ENCODE measurements at places on chromosomes 7 and 10.

GRCh38 chr7:100874577-100875355 lies at the start of gene SRRT:
Gene SRRT (plus strand): TSS chr7:100875103. CDS start chr7:100875591, 488 bp downstream.
- H3K36me3 ChIP-seq, result peaks cover 1% of the 10 kb centered on the region
- peaks cover 2% of the 10 kb centered on the region for H3K27me3 ChIP-seq
- H3K4me1 ChIP-seq, result peaks cover 45% of the 10 kb centered on the region
- peak within 1 kb of the TSS; percentile 89 for H3K4me3 ChIP-seq
- peak; percentile 94 for DNase-seq
- peak within 1 kb of the TSS; percentile 87 for H3K27ac ChIP-seq

- H3K27me3 ChIP-seq, result no peaks in the 10 kb centered on the region
- no peaks in the 10 kb centered on the region for H3K4me1 ChIP-seq
- H3K27ac ChIP-seq, result no peak overlapping the region
- H3K36me3 ChIP-seq, result no peaks in the 10 kb centered on the region
- no peak overlapping the region for H3K4me3 ChIP-seq
These were observed 181.6 kb upstream of the NEBL start for GRCh38 chr10:21078410-21079329.

GRCh38 chr10:120456626-120457430 lies at the start of gene PLPP4:
Gene PLPP4 (plus strand): TSS chr10:120457227. CDS start chr10:120457306, 79 bp downstream.
- H3K4me3 ChIP-seq, result peak within 1 kb of the TSS; percentile 48
- DNase-seq, result no peak
- H3K27me3 ChIP-seq, result peaks cover 5% of the 10 kb centered on the region
- H3K36me3 ChIP-seq, result no peaks in the 10 kb centered on the region
- H3K4me1 ChIP-seq, result no peaks in the 10 kb centered on the region

- H3K27ac ChIP-seq, result no peak overlapping the region
- H3K36me3 ChIP-seq, result no peaks in the 10 kb centered on the region
- no peaks in the 10 kb centered on the region for H3K27me3 ChIP-seq
- no peak for DNase-seq
- H3K4me3 ChIP-seq, result no peak overlapping the region
These were observed 588.2 kb upstream of the KCND2 start for GRCh38 chr7:119684763-119685162.

- DNase-seq, result peak; percentile 47
- no peaks in the 10 kb centered on the region for H3K36me3 ChIP-seq
- H3K27ac ChIP-seq, result no peak overlapping the region
- peaks cover 13% of the 10 kb centered on the region for H3K27me3 ChIP-seq
- H3K4me3 ChIP-seq, result no peak overlapping the region
These were observed 23.5 kb upstream of the KDM7A start for GRCh38 chr7:140200061-140200989.

DNA sequence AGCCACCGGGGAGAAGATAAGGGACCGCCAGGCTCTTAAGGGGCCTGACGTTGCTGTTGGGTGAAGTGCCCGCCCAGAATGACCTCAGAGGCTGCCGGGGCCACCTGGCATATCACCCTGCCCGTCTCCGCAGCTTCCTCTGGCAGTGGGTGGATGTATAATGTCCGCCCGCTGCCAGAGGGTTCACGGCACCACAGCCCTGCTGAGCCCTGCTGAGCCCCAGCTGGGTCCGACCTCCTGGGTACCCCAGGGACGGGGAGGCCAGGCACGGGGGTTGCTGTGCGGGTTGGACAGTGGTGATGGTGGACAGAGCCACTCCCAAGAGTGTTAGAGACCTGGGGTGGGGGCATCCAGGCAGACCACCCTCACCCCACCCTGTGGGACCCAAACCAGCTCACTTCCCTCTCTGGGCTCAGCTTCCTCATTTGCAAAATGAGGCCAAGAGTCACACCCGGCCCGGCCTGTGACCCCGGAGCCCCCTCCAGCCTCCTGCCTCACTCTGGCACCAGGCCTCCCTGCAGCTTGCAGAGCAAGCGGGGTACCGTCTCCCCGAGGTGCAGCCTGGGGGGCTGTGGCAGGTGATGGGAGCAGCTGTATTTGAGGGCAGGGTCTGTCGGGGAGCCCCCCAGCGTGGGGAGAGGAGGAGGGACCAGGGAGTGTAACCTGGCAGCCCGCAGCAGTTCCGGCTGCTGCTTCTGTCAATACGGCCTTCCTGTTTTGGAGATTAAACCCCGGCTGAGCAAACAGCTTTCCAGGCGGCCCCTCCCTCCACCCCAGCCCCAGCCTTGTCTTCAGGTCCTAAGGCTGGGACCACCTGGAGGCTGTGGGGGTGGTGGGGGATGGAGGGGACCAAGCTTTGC lies 8.4 kb upstream of the LFNG start:
- DNase-seq, result peak; percentile 56

GRCh38 chr7:96127746-96128145 lies 194.2 kb downstream of the SLC25A13 start:
- DNase-seq, result no peak
- no peaks in the 10 kb centered on the region for H3K27me3 ChIP-seq
- H3K4me1 ChIP-seq, result peaks cover 22% of the 10 kb centered on the region
- H3K4me3 ChIP-seq, result no peak overlapping the region
- peaks cover 28% of the 10 kb centered on the region for H3K36me3 ChIP-seq

- peak; percentile 7 for DNase-seq
- H3K27ac ChIP-seq, result no peak overlapping the region
- H3K36me3 ChIP-seq, result no peaks in the 10 kb centered on the region
- H3K4me1 ChIP-seq, result peaks cover 30% of the 10 kb centered on the region
- no peaks in the 10 kb centered on the region for H3K27me3 ChIP-seq
- H3K4me3 ChIP-seq, result peak overlapping the region; percentile 99
These were observed 1.9 kb upstream of the CNNM2 start for GRCh38 chr10:102916173-102916572.

GRCh38 chr7:124603066-124603465 lies 162.5 kb downstream of the GPR37 start:
- no peaks in the 10 kb centered on the region for H3K4me1 ChIP-seq
- H3K27me3 ChIP-seq, result no peaks in the 10 kb centered on the region
- no peak for DNase-seq
- no peak overlapping the region for H3K27ac ChIP-seq
- no peaks in the 10 kb centered on the region for H3K36me3 ChIP-seq

- peak overlapping the region; percentile 83 for H3K4me3 ChIP-seq
These were observed 822 bp downstream of the SHOC2 start for GRCh38 chr10:110919971-110920881.

DNA sequence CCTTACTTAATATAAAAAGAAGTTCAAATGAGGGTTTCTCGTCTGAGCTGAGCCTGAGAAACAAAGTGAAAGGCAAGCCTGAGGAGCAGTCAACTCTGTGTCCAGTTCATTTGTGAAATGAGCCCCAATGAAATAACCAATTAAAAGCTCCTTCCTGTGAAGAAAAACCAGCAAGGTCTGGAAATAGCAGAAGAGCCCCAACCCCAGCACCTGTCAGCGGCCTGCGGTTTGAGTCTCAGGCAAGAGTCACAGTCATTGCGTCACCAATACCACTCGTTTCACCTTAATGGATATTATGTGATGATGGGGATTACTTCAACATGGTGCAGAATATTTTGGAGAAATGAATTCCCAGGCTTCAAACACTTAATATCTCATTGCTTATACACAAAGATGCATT lies 211.3 kb upstream of the DPP6 start:
- H3K4me1 ChIP-seq, result no peaks in the 10 kb centered on the region
- H3K4me3 ChIP-seq, result no peak overlapping the region
- no peak for DNase-seq
- H3K27me3 ChIP-seq, result no peaks in the 10 kb centered on the region
- H3K36me3 ChIP-seq, result no peaks in the 10 kb centered on the region

- no peak for DNase-seq
- no peak overlapping the region for H3K27ac ChIP-seq
- no peaks in the 10 kb centered on the region for H3K36me3 ChIP-seq
- H3K4me1 ChIP-seq, result 0 out of 2 replicates have a peak, but pooled peaks cover 5% of the 10 kb centered on the region
- no peaks in the 10 kb centered on the region for H3K27me3 ChIP-seq
- H3K4me3 ChIP-seq, result no peak overlapping the region
These were observed 65.3 kb downstream of the HOXA1 start for GRCh38 chr7:27030393-27031050.

DNA sequence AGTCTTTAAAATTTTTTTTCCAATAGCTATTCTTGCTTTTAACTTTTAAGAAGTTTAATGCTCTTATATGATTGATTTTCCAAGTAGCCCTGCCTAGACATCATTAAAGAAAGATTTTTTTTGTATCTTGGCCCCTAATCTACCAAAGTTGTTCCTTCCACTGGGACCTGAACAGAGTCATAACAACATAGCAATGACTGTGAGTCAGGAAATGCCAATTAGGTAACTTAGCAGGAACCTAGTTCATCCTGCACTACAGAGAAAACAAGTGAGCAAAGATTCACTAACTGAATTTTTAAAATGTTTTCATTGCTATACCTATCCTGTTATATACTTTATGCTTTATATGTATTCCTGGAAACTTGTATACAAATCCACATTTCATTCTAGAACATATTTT lies 284.7 kb downstream of the BICC1 start:
- H3K27ac ChIP-seq, result no peak overlapping the region
- no peak for DNase-seq
- peaks cover 7% of the 10 kb centered on the region for H3K4me1 ChIP-seq

GRCh38 chr10:44628921-44629320 lies 244.0 kb upstream of the CXCL12 start:
- no peak for DNase-seq
- no peak overlapping the region for H3K4me3 ChIP-seq
- H3K27me3 ChIP-seq, result no peaks in the 10 kb centered on the region
- no peaks in the 10 kb centered on the region for H3K36me3 ChIP-seq

- no peaks in the 10 kb centered on the region for H3K4me1 ChIP-seq
- no peaks in the 10 kb centered on the region for H3K36me3 ChIP-seq
- H3K27ac ChIP-seq, result no peak overlapping the region
- H3K4me3 ChIP-seq, result no peak overlapping the region
- H3K27me3 ChIP-seq, result no peaks in the 10 kb centered on the region
These were observed 203.9 kb upstream of the PCLO start for GRCh38 chr7:83366629-83367028.

DNA sequence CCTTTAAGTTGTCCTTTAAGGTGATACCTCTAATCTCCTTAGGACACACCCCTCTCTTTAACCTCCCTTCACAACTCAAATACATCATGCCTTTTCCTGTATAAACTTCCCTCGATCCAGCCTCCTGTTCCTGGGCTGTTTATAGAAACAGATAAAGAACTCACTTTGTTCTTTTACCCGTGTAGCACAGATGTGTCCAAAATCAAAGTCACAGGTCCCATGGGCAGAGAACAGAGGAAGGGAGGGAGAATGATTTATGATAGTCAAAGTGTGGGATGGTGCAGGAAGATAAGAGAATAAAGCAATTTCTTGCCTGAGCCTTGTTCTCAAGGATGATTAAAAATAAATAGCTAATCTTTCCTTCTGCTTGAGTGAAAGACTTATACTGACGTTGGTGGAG lies 50.3 kb upstream of the CABCOCO1 start:
- no peaks in the 10 kb centered on the region for H3K4me1 ChIP-seq
- H3K27me3 ChIP-seq, result no peaks in the 10 kb centered on the region
- H3K36me3 ChIP-seq, result no peaks in the 10 kb centered on the region
- no peak overlapping the region for H3K4me3 ChIP-seq
- H3K27ac ChIP-seq, result no peak overlapping the region

DNA sequence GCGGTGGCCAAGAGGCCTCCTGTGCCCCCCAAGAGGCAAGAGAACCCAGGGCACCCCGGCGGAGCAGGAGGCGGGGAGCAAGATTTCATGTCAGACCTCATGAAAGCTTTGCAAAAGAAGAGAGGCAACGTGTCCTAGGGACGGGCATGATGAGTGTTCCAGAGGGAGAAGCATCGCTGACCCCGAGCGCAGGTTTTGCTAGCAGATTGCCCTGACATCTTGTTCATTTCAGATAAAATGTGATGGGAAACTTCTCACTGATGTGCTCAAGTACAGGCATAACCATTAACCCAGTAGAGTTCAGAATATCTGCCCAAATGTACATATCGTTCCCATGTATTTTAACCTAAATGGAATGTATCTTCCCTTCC lies 129.2 kb downstream of the APBB1IP start:
- no peak for DNase-seq
- H3K36me3 ChIP-seq, result no peaks in the 10 kb centered on the region
- peaks cover 10% of the 10 kb centered on the region for H3K27me3 ChIP-seq
- no peak overlapping the region for H3K27ac ChIP-seq
- H3K4me1 ChIP-seq, result no peaks in the 10 kb centered on the region
- no peak overlapping the region for H3K4me3 ChIP-seq

DNA sequence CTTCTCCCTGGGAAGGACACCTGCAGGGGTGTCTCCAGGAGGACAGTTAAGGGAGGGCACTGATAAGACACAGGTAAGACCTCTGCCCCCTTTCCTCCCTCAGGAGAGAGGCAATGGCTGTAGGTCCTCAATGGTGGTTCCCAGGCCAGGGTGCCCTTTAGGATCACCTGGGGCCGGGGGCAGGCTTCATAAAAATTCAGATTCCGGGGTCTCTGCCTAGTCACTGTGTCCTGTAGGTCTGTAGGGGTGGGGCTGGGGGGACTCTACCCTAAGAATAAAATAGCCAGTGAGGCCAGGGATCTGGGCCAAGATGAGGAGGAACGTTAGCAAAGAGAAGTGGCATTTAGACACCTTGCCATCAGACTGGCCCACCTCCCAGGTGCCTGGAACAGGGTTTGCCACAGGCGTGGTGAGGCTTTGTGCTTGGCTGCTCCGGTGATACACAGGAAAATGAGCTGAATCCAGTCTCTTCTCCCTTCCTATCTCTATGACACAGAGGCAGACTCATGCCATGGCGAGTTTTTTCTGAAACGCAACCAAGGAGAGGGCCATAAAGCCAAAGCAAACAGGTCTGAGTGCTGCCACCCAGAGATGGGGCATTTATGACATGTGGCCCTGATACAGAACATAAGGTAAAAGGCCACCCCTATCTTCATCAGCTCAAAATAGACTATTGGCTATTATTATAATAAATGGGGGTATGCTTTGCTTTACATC lies 52.6 kb downstream of the SH3PXD2A start:
- H3K27me3 ChIP-seq, result no peaks in the 10 kb centered on the region
- no peak overlapping the region for H3K4me3 ChIP-seq
- H3K4me1 ChIP-seq, result peaks cover 71% of the 10 kb centered on the region
